ENCODE measurements at places on chromosomes 4 and X.

DNA sequence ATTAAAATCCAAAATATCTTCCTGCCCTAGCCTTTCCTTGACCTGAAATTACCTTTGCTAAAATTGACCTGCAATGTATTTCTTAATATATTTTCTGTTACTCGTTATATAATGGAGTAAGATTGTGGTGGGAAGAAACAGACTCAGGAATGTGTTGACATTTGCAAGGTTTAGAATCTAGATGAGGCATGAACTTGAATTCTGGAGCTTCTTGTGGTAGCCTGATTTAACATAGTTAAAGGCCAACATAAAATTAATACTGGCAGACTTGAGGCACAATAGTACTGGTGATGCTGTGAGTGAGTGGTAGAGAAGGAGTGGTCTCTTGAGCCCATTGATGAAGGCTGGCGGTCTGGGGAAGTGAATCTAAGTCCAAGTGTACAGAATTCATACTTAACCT lies 197.9 kb upstream of the SPRY1 start:
- no peak for DNase-seq

- DNase-seq, result no peak
These were observed 741 bp downstream of the ANAPC4 start for GRCh38 chr4:25377572-25378436.

DNA sequence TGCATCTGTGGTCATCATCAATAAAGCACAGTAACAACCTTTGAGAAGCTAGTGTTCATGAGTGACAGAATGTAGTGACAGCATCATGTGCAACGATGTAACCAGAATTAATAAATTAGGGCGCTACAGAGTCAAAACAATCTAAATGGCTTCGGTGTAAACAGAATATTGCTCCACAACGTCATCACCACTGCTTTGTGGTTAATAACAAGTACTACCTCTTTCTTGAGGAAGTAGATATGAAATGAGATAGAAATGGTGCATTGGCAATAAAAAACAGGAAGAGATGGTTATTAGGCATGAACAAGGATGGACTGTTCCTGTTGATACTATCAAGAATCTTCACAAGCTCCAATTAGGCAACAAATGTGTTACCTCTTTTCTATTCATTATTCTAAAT lies 8.7 kb upstream of the PDHA2 start:
- DNase-seq, result no peak

GRCh38 chr4:53748328-53748772 lies 157.1 kb upstream of the LNX1 start:
- no peak for DNase-seq

DNA sequence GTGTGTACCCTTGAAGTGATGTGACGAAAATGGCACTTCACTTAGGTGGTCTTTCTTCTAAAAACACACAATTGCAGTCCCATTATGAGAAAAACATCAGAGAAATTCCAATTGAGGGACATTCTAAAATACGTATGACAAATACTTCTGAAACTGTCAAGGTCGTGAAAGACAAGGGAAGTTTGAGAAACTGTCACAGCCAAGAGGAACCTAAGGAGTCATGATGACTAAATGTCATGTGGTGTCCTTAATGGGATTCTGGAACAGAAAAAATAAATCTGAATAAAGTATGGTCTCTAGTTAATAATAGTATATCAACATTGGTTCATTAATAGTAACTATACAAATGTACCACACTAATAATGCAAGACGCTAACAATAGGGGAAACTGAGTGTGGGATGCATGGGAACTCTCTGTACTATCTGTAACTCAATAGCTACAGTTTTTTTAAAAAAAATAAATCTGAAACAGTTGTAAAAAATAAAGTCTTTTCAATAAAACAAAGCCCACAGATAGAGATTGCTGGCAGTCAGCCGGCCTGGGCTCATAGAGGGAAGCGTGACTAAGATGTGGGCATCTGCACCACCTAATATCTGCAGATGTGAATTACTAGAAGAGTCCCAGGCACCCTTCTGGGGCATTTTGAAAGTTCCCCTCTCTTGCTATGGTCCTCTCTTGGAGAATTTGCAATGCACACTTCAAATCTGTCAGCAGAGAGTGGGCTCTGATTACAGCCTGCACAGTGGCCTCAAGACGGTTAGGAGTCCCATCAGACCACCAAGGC lies 47.6 kb downstream of the MID1IP1 start:
- DNase-seq, result no peak

- DNase-seq, result no peak
These were observed 2.1 kb downstream of the NSD2 start for GRCh38 chr4:1873291-1873690.

DNA sequence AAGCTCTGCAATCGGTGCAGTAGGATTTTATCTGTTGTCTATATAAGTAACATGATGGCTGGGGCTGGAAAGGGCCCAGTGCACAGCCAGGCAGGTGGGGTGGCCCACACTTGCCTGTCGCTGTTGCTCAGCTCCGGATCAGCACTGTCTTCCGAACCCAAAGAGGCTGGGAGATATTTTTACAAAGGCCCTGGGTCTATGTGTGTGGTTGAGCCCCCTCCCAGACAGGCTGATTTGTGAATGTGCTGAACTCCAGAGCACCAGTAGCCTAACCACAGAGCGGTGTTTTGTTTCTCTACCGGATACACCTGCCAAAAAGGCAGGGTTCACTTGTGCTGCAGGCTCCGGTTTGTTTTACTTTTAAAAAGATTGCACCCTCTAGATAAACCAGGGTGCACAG lies 33.5 kb upstream of the CHRNA9 start:
- DNase-seq, result no peak

DNA sequence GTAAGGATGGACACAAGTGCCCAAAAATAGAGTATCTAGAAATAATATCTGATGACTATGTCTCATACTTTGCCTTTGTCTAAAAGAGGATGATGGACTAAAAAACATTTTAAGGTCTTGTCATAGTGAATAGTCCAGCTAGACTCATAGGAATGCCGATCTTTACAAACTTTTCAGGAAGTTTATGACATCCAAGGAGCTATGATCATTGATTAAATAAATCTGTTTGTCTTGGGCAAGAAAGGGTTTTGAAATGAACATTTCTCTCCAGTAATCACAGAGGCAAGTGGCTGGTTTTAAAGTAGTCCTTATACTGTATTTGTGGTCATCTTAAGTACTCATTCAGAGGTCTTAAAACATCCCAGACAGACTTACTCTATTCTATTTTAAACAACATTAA lies 109.8 kb downstream of the MAPK10 start:
- no peak for DNase-seq

DNA sequence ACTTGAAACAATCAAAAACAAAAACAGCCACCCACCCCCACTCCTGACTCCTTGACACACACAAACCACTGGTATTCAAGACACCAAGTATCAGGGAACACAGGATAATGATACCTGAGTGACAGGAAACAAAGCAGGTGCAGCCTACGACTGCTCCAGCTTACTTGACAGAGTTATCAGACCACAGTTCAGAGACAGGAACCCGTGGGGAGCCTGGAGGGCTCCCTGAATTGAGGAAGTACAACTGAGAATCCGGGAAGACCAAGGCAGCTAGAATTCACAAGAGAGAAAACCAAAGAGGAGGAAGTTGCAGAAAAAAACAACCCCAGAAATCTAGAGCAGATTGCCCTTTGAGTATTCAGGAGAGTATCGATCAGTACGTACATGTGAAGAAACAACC lies 20.5 kb downstream of the COMMD8 start:
- no peak for DNase-seq

GRCh38 chr4:10891866-10892265 lies 207.3 kb upstream of the CLNK start:
- no peak for DNase-seq

DNA sequence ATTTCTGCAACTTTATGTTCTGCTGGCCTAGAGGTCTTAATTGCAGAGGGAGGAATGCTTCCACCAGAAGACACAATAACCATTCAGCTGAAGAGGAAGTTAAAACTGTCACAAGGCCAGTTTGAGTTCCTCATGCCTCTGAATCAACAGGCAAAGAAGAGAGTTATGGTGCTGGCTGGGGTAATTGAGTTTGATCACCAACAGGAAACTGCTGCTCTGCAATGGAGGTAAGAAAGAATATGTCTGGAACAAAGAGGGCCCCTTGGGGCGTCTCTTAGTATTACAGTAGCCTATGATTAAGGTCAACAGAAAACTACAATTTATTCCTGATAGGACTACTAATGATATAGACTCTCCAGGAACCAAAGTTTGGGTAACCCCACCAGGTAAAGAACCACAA lies 744.0 kb downstream of the FSTL5 start:
- DNase-seq, result no peak

DNA sequence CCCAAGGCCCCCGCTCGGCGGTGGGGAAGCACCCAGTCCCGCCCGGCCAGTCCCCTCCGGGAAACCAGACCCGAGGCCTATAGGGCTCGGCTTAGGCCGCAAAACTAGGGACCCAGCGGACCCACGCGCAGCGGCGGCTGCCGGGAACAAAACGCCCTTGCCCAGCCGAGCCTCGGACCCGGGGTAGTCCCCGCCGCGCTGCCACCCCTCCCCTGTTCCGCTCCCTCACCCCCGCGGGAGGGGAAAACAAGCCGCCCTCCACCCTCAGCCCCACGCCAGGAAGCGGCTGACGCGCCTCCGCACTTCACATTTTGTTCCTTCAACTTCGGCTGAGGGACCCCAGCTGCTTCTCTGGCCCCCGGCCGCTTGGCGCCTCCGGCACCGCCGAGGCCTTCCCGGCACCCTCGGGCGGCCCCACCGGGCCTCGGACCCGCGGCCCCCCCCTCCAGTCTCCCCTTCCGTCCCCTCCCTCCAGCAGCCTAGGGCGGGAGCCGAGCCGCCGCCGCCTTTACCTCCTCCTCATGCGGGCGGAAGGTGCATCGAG lies 694 bp downstream of the PDS5A start:
- DNase-seq, result peak; percentile 28

DNA sequence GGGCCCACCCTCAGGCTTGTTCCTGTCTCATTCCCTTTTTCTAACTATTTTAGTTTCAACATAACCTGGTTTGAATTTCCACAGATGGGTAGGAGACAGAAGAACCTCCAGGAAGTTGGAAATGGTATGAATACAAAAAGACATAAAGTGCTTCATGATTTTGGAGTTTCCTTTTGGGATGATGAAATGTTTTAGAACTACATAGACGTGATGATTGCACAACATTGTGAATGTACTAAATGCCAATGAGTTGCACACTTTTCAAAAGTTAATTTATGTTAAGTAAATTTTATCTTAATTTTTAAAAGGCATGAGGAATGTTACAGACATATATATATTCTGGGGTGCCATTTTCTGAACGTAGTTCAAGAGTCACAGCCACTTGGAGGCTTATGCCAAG lies 41.1 kb upstream of the IBSP start:
- DNase-seq, result no peak

GRCh38 chr4:178273168-178273567 lies 830.9 kb upstream of the AGA start:
- no peak for DNase-seq

- DNase-seq, result peak; percentile 1
These were observed 654 bp upstream of the DDIT4L start for GRCh38 chr4:100190643-100191600.

- no peak for DNase-seq
These were observed 39.3 kb downstream of the MEPE start for GRCh38 chr4:87872028-87872427.

DNA sequence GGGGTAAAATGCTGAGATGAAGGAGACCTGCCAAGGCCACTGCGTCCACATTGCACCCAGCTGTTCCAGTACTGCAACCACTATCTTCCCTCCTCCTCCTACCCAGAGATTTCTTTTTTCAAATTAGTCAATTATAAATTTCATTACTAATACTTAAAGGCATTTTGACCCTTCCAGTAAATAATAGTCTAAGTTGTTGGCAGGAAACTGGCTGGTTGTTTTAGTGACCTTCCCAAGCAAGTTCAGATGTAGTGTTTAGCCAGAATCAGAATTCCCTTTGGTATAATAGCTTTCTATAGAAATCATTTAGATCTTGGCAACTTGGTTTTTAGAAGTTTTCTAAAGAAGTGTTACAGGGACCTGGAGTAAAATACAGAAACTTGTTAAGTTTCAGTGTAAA lies 66.0 kb downstream of the AASDH start:
- DNase-seq, result no peak

GRCh38 chrX:55486736-55487135 lies 2.9 kb downstream of the USP51 start:
- DNase-seq, result no peak

DNA sequence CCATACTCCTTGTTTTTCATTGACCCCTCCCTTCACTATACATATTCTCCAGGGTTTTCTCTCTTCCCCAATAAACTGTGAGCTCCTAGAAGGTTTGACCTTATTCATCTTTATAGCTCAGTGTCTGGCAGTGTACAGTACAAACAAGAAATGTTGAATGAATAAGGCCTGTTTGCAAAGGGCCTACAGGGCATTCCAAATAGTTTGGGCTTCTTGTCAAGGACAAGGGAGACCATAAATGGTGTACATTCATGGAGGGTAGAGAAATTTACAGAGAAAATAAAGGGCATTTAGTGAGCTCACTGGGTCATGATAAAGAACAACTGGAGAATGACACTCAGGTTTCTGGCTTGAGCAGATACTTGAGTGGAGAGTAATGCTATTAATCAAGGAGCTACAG lies 47.5 kb upstream of the EIF1AX start:
- DNase-seq, result no peak

DNA sequence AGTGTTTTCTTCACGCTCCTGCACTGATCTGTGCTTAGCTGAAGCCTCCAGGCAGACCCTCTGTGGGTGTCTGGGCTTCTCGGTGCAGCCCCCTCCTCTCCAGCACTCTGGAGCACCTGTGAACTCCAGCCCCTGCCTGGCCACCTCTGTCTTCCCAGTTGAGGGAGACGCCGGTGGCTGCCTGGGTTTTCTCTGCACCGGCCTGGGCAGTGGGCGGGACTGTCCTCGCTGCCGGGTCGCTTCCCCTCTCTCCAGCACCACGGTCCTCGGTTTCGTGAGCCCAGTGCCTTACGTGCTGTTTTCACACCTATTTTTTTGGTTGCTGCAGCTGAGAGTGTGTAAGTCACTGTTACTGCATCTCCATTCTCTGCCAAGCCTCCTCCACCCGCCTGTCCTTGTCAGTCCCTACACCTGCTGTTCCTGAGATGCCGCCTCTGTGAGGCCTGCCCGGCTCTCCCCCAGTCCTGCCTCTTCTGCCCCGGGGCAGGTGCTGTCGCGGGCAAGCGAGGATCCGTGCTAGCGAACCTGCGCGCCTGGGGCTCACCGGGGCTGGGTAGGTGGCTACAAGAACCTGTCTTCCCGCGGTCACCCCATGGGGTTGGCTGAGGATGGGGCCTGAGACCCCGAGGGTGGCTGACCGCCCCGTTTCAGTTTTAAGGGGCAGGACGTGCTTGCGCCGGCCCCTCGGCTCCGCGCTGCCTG lies 2.4 kb upstream of the FGFRL1 start:
- no peak for DNase-seq

- peak; percentile 12 for DNase-seq
These were observed 15.7 kb upstream of the DUSP21 start for GRCh38 chrX:44828008-44828605.

DNA sequence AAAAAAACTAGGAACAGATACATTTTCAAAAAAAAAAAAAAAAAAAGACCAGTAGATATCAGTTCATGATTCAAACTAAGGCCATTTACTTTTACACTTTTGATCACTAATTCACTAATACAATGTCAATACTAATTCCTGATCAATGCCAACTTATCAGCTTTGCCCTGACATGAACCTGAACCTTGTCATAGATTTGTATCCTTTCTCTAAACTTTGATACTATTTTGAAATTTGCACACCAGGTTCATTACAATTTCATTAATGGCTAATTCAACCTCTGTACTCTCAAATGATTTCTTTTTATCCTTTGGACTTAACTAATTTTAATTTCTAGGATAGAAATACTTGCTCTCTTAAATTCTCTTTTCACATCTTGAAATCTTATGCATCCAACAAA lies 37.7 kb downstream of the UGT2B7 start:
- DNase-seq, result no peak
